ENCODE measurements at places on chromosomes 13 and 19.
A peak's percentile ranks its signal among the peaks of the same experiment; 100 is the strongest.

DNA sequence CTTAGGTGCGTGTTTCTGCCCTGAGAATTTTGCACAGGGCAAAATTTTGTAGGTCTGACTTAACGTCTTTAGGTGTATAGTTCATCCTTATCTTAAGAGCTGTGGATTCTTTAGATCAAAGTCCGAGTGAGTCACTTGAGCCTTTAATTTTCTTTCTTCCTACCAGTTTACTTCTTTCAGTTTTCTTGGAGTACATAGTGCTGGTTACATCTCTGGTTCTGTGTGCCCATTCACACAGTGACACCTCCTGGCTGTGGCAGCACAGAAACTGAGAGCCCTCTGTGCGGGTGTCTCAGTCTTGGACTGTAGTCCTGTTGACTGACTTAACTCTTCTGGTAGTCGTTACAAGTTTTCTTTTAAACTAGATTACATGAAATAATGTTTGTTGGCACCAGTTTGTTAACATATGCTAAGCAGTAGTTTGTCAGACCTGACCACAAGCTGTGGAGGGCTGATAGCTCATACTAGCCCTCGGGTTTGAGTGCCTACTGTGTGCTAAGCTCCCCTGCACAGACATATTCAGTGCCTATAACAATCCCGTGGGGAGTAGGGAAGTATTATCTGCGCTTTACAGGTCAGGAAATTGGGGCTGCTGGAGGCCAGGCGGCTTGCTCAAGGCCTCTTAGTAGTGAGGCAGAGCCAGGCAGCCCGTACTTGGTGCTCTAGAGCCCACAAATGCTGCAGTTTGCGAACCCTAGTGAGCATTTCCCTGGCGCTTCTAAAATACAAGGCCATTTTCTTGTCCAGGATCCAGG lies 1.6 kb downstream of the GATAD2A start:
- DNase-seq, result peak; percentile 73

- peak; percentile 13 for DNase-seq
These were observed 271.4 kb downstream of the NALCN start for GRCh38 chr13:101144808-101145419.

- DNase-seq, result no peak
These were observed 19.6 kb downstream of the USP12 start for GRCh38 chr13:27151798-27152599.

- DNase-seq, result no peak
These were observed 262.8 kb upstream of the RFC3 start for GRCh38 chr13:33554919-33555791.

DNA sequence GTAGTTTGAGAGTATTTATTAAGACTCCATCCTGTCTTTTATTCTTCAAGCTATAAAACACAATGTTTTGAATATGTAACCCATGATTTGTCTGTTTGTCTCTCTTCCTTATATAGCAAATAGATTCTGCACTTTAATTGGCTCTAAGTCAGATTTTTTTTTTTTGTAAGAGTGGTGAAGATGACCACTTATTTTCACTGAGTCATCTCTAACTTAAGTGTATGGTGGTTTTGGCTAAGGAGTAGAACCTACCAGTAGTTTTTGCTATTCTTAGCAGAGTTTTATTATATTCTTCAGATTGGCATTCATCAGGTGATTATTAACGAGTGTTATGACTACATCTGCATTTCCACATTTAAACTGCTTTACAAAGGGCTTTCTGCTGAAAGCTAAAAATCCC lies 194.7 kb downstream of the LMO7 start:
- DNase-seq, result no peak

GRCh38 chr19:5057860-5058259 lies 88.9 kb downstream of the KDM4B start:
- DNase-seq, result no peak

DNA sequence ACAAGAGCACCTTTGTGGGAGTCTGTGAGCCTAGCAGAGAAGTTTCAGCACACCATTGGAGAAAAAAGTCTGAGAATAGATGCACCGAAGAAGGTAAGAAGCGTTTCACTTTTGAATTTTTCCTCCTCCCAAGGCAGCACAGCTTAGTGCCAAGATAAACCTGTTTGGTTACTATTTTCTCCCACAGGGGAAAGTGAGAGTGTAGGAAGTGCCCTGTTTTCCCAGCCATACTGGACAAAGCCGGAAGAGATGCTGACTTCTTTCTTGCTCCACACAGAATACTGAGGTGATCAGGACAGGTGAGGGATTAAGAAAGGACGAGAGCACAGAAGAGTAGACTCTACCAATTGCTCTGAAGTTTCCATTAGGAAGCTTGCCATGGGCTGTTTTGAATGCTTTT lies 1011.0 kb upstream of the MIR17HG start:
- no peak for DNase-seq

- no peak for DNase-seq
These were observed 754.3 kb upstream of the ARGLU1 start for GRCh38 chr13:107322228-107322627.

DNA sequence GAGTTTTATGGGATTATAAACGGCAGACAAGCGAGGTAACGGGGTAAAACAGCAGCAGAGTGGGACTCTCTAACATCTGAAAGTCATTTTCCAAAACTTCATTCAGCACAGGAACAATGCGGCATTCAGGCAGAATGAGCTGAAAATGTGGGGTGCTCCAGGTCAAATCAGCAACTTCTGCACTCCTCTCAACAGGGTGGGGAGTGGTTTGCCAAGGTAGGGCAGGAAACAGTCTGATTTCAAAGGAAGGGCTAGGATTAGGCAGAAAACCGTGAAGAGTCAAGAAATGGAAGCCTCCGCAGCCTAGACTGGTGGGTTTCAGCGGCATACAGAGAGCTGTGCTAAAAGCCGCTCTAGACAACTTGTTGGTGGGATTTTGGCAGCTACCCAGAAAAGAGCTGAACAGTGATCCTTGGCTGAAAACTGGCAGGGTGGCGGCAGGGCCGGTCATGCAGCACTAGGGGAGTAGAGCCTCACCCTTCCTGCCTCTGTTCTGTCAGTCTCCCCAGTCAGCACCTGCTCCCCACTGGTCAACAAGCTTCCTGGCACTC lies 154.2 kb upstream of the KLF12 start:
- DNase-seq, result peak; percentile 30

GRCh38 chr19:54507824-54508223 lies 5.2 kb downstream of the LAIR2 start:
- no peak for DNase-seq

DNA sequence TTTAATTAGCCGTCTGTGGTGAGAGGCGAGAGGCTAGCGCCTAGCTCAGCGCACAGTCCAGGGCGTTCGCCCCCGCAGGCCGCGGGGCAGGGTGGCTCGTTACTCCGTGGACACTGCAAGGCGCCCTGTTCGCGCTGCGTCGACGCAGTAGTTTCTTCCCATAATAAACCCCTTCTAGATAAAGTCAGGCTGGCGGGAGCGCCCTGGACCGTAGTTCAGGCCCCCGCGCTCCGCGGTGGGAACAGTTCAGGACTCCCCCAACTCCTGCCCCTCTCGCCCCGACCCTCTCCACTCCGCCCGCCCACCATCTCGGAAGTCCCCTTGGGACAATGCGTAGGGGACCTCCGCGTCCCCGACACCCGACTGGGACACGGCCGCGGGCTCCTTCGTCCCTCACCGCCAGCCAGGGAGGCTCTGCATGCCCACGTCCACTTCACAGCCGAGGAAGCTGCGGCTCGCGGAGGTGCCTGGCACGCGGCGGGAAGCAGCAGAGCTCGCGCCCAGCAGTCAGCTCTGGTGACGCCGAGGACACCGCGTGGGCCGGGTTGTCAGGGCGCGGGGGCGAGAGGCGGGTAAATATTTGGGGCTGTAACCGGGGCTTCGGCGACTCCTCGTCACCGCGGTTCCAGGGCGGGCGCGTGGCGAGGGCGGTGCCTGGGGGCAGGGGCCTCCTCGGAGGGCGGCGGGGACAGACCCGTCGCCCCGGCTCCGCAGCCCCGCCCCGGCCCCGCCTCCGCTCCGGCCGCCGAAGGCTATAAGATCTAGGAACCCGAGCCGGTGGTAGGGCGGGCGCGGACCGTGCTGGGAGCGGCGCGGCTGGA lies at the start of gene RGCC:
TSS of gene RGCC (plus strand) at position 783 of the 821 bp plus-strand sequence. CDS start 158 bp downstream, outside the sequence.
- DNase-seq, result peak; percentile 95

GRCh38 chr13:46648166-46648607 lies 95.2 kb downstream of the LRCH1 start:
- peak; percentile 16 for DNase-seq

DNA sequence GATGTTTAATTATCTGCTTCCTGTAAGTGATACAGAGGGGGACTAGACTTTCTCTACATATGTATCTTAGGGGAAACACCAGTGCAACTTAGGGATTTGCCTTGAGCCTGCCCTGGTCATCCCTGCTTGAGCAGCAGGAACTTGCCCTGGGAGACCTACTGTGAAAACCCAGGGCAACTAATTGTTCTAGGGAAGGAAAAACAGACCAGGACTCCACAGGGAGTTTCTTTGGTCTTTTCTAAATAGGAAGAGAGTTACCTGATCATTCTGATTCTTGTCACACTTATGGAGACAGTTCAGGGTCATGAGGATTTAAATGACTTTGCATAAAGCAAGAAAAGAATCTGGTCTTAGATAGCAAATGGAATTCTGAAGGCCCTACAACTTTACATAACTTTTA lies 89.1 kb downstream of the WASF3 start:
- no peak for DNase-seq

- DNase-seq, result no peak
These were observed 21.1 kb upstream of the CFAP97D2 start for GRCh38 chr13:114157869-114158495.

- no peak for DNase-seq
These were observed 8.1 kb upstream of the STOML3 start for GRCh38 chr13:38998739-38999138.

DNA sequence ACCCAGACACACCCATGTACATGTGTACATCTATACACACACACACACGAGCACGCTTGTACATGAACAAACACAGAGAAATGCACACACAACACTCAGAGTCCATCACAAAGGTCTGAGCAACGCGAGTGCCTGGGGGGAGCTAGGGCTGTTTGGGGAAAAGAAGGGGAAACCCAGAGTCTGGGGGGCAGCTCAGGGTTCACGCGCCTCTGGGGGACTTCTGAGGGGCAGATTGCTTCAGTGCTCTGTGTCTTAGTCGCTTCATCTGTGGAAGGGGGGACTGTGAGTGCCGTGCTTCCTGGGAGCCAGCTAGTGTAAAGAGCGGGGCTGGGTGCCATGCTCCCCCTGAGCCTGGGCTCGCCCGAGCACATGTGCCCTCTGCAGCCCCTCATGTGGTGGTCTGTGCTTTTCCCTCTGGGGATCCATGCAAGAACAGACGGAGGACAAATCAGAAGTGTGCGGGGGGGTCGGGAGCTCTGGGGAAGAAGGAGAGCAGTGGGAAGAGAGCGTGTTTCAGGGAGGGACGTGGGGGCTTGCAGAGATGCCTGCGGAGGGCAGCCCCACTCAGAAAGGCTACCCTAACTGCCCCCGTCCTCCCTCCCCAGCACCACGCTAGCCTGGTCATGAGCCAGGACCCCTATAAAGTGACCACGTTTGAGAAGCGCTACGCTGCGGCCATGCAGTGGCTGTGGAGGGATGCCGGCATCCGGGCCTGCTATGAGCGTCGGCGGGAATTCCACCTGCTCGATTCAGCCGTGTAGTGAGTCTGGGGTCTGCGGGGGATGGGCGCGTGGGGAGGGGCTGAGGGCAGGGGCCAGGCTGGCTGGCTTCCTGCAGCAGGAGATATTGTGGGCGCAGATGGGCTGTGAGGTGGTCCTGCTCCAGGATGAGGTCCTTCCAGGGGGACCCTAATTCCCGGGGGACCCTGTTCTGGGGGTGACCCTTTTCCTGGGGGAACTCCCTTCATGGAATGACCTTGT lies 14.0 kb downstream of the GNA15 start:
- no peak for DNase-seq

- no peak for DNase-seq
These were observed 2194.8 kb downstream of the PCDH9 start for GRCh38 chr13:65035302-65035701.

DNA sequence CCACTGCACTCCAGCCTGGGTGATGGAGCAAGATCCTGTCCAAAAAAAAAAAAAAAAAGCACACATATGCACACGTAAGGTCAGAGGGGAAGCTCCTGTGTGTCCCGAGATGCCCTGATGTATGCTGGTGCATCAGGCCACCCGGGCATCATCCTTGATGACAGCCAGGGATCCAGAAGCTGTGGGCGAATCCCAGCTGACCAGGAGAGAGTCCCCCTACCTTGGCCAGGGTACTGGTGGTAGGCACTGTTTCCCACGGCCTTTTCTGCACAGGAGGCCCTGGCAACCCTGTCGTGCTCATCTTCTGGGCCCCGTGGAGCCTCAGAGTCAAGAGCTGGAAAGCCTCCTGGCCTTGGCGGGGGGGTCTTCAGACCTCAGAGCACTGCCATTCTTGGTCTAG lies 14.0 kb downstream of the MYDGF start:
- no peak for DNase-seq

- no peak for DNase-seq
These were observed 92.0 kb upstream of the WASF3 start for GRCh38 chr13:26465514-26465913.
